Activated CD8-positive, alpha-beta memory T cell treated with anti-CD3 and anti-CD28 coated beads for 1 hour (primary cell): ENCODE measurements at places on chromosomes 4 and X.

GRCh38 chrX:111270339-111270738 is at the start of gene CAPN6:
Gene CAPN6 (minus strand): TSS chrX:111270483. CDS start chrX:111263936, 6,547 bp downstream.
- no peak for DNase-seq

DNA sequence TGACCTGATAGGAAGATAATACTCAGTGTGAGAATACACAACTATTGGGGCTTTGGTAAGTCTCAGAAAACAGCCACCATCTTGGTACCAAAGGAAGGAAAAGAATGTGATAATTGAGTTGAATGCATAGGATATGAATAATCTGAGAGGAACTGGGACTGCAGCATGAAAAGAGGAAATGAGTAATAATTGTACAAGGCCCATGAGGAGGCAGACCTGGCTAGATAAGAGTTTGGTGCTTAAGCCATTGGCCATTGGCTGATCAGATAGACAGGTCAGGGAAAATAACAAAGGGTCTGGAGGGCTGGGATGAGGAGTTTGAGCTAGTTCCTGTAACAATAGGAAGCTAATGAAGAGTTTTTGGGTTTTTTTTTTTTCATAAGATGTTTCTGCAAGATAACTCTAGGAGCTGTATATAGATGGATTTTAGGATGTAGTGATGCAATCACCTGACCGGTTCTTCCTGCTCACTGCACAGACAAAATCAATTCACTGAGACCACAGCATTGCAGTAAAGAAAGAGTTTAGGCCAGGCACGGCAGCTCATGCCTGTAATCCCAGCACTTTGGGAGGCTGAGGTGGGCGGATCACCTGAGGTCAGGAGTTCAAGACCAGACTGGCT is 5.3 kb upstream of the TRMT2B start:
- no peak for DNase-seq

- DNase-seq = no peak
Measured at GRCh38 chr4:8560265-8561047, 19.7 kb upstream of the GPR78 start.

- DNase-seq = no peak
Measured at GRCh38 chrX:135340831-135341230, 31.6 kb downstream of the ETDC start.

DNA sequence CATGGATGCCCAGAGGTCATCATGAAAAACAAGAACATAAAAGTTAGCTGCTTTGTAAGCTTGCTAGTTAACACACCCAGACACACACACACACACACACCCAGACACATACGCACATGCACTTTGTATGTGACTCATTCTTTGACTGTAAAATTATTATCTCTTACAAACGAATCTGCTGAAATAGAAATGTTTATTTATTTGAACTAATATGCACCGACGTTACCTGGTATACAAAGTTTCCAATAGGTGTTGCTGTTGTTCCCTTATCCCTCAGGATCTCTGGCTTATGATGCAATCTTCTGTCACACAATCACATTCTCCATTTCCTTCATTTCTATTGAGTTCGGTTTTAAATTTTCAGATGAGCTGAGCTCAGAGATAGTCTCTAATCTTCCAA is 209.3 kb downstream of the PTTG2 start:
- DNase-seq = no peak

DNA sequence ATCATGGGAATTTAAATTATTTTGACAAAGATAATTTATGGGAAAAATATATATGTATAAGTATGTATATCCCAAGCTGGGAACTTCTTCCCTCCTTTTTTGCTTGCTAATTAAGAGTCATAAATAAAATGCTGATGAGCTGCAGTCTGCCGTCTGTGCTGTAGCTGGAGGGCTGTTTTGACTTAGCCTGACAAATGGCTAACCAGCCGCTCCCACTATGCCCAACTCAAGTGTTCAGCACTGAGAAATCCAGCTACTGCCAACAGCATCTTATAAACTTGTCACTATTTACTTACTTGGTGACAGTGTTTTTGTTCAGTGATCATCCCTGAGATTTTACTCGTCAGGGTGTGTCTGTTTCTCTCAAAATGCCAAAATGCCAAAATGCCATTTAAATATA is 171.2 kb upstream of the PGRMC2 start:
- no peak for DNase-seq

DNA sequence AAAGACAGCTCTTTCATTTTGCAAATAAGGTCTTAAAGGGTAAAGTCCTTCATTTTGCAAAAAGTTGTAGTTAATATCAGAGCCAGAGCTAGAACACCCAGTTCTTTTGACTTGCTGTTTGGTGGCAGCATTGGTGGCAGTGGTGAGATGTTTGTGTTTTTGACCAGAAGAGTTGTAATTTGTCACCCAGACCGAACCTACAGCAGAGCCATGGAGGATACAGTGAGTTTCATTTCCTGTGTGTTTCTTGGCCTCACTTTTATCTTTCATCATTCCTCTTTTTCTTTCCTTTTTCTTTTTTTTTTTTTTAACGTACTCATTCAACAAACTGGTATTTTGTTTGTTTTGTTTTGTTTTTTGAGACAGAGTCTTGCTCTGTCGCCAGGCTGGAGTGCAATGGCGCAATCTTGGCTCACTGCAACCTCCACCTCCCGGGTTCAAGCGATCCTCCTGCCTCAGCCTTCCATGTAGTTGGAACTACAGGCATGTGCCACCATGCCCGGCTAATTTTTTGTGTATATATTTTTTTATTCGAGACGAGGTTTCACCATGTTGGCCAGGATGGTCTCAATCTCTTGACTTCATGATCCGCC is 116.4 kb downstream of the AFF1 start:
- DNase-seq = no peak

GRCh38 chr4:145589916-145590702 is 29.1 kb upstream of the MMAA start:
- no peak for DNase-seq

- DNase-seq = no peak
Measured at GRCh38 chrX:65741823-65742222, 74.4 kb downstream of the MSN start.

- no peak for DNase-seq
Measured at GRCh38 chr4:138405466-138405891, 163.3 kb upstream of the SLC7A11 start.

- DNase-seq = no peak
Measured at GRCh38 chr4:81207828-81208227, 7.2 kb downstream of the PRKG2 start.

GRCh38 chrX:132068405-132068804 is 45.3 kb downstream of the STK26 start:
- DNase-seq = no peak

- DNase-seq = no peak
Measured at GRCh38 chr4:1192493-1193205, 20.3 kb upstream of the SPON2 start.

DNA sequence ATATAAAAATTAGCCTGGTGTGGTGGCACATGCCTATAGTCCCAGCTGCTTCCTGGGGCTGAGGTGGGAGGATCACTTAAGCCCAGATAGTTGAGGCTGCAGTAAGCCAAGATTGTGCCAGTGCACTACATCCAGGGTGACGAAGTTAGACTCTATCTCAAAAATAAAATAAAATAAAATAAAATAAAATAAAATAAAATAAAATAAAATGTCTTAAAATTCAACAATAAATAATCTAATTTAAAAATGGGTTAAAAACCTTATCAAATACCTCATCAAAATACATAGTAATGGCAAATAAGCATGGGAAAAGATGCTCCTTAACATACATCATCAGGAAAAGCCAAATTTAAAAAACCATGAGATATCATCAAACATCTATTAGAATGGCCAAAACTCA is 760.2 kb upstream of the AGA start:
- DNase-seq = no peak

DNA sequence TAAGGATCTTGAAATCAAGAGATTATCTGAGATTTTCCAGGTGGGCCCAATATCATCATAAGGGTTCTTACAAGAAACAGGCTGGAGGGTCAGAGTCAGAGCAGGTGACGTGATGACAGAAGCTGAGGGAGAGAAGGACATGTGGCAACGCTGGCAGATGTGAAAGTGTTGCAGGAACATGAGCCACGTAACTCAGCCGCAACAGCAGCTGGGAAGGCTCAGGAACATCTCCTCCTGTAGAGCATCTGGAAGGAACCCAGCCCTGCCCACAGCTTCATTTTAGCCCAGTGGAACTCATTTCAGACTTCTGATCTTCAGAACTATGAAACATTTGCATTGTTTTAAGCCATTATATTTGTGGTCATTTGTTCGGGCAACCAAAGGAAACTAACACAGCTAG is 156.3 kb upstream of the VEGFC start:
- DNase-seq = no peak

GRCh38 chrX:153560000-153560399 is 38.9 kb downstream of the CCNQ start:
- no peak for DNase-seq

- no peak for DNase-seq
Measured at GRCh38 chrX:107700317-107700774, 72.0 kb downstream of the PRPS1 start.

DNA sequence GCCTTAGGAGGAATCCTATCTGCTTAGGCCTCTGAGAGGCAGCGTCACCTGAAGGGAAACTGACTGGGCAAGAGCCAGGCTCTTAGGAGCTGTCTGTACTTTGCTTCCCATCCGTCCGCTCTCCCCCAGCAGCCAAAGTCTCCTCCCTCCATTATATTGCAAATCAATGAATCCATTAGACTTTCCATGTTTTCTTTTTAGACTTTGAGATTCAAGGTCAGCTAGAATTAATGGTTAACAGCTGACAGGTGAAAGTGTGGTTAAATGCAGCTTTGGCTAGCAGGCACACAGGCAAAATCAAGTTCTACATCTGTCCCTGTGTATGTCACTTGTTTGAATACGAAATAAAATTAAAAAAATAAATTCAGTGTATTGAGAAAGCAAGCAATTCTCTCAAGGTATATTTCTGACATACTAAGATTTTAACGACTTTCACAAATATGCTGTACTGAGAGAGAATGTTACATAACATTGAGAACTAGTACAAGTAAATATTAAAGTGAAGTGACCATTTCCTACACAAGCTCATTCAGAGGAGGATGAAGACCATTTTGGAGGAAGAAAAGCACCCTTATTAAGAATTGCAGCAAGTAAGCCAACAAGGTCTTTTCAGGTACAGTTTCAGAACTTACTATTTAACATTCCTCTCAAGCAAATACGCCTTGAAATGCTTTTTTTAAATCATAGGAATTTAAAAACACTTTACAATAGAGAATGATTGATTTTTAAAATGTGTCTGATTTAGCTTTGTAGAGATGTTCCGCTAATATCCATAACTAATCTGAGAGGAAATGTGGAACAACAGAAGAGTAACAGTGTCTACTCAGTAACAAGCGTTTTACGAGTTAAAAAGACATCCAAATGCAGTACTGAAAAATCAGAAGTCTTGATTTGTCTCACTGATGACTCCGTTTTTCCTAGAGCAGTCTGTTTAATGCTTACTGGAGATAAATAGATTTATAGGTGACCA is at the start of gene F11:
Gene F11 (plus strand): TSS at position 507 of the 970 bp plus-strand sequence. CDS start 948 bp downstream, outside the sequence.
- no peak for DNase-seq

GRCh38 chrX:30248854-30249253 is 1.9 kb downstream of the MAGEB1 start:
- no peak for DNase-seq

- DNase-seq = no peak
Measured at GRCh38 chrX:55039471-55039870, 8.7 kb upstream of the ALAS2 start.

DNA sequence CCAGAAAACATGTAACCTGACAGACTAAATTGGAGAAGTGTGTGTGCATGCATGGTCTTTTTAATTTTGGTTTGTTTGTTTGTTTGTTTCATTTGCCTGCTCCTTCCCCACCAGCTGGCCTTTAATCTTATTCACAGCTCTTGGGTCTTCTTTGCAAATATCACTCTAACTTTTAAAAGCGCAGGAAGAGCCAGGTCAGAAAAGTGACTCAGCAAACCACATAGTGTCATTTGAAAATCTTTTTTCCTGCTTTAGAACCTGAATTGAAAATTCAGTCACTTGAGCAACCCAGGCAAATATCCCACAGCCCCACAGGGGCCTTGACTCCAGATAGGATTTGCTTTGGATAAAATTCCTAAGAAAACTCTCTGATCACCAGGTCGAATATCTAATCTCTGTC is 4.6 kb downstream of the TMEM255A start:
- no peak for DNase-seq

GRCh38 chrX:39299615-39300014 is 498.4 kb downstream of the MID1IP1 start:
- DNase-seq = no peak

GRCh38 chr4:25535278-25535677 is 120.4 kb upstream of the SLC34A2 start:
- no peak for DNase-seq

DNA sequence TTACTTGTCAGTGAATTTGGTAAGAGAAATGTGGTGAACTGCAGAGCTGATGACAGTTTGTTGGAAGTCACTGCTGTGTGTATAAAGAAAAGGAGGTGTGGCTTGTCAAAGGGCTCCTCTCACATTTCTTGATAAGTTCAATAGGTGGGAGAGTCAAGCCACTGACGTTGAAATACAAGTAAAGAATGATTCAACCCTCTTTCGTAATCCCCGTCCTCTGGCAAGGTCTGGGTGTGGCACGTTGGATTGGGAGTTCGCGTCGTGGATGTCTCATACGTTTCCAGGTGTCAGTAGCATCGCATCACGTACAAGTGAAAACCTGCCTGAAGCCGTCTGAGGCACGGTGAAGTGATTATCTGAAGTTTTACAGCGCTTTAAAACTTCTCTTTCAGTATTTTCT is 76.4 kb downstream of the EGF start:
- no peak for DNase-seq

DNA sequence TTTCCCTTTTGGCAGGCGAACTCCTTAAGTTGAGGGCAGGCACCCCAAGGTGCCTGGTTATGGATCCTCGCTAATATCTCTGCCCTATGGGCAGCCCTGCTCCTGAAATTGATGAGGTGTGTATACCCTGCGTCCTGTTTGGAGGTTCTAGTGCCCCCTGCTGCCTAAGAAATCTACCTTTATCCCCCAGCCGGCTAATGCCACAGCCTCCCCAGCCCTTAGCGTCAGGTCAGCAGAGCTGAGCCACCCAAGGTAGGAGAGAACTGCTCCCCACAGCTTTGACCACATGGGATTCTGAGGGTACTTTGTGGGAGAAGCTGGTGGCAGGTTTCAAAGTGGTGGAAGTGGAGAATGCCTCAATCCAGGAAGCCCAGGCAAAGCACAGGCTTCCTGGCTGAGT is 50.8 kb downstream of the ANAPC4 start:
- DNase-seq = no peak

- DNase-seq = no peak
Measured at GRCh38 chrX:139538907-139539790, 8.6 kb downstream of the F9 start.

DNA sequence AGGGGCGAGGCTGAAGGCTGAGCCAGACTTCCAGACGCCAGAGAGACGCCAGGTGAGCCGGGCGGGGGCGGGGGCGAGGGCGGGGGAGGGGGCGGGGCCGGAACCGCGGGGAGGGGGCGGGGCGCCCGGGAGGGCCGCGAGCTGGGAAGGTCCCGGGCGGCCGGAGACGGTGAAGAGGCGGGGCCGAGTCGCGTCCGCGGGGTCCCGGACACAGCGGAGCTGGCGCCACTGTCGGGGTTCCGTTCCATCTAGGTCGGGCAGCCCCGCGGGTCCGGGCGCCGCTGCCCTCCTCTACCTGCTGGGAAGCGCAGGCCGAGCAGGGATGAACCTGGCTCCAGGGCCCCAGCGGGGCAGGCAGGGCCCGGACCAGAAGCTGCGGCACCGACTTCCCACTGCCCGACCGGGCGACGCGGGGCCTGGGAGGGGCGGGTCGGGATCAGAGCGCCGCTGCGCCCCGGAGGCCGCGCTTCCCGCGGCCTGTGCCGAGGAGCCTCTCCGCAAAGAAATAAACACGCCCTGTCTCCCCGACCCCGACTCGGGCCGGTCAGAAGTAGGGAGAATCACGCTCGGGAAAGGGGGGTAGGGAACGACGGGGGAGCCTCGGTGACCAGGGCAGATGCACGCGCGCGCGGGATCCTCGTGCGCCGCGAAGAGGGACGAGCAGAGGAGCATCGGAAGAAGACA is 10.6 kb downstream of the HMX1 start:
- no peak for DNase-seq
